Activated CD4-positive, alpha-beta T cell treated with anti-CD3 and anti-CD28 coated beads, Interleukin-2, amount 50 U/mL, for 4 hours (primary cell): ENCODE measurements at places on chromosomes 12 and 14.

DNA sequence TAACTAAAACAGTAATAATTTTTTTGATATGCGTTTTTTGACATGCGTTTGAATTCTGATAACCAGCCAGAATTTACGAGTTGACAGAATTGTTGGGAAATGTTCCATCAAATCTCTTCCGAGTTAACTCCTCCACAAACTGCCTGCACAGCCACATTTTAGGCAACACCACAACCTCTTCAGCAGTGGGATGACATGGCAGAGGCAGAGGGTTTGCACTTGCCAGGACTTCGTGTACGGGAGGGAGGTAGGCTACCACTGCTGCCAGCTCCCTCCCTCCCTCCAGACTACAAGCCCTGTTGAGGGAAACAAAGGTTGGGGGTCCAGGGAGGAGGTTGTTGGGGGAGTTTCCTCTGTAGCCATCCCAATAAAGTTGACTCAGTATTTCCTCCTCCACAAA, 14.5 kb upstream of the ACTR6 start:
- no peak for DNase-seq

DNA sequence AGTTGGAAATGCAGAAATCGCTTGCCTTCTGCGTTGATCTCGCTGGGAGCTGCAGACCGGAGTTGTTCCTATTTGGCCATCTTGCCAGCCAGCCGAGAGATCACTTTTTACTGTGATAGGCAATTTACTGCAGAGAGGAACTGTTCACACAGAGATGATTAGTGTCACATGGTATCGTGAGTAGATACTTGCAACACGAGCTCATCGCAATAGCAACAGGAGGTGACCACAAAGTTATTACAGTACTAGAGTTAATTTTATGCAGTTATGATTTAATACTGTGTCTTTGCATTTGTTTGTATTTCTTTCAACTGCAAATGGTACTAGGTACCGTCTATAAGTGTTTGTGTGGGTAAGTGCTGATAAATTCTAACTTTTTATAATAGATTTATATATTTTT, 27.8 kb downstream of the NOPCHAP1 start:
- no peak for DNase-seq

GRCh38 chr14:53999061-53999488, 42.5 kb upstream of the BMP4 start:
- no peak for DNase-seq

GRCh38 chr12:45674181-45674977, 55.1 kb upstream of the ARID2 start:
- DNase-seq = no peak

DNA sequence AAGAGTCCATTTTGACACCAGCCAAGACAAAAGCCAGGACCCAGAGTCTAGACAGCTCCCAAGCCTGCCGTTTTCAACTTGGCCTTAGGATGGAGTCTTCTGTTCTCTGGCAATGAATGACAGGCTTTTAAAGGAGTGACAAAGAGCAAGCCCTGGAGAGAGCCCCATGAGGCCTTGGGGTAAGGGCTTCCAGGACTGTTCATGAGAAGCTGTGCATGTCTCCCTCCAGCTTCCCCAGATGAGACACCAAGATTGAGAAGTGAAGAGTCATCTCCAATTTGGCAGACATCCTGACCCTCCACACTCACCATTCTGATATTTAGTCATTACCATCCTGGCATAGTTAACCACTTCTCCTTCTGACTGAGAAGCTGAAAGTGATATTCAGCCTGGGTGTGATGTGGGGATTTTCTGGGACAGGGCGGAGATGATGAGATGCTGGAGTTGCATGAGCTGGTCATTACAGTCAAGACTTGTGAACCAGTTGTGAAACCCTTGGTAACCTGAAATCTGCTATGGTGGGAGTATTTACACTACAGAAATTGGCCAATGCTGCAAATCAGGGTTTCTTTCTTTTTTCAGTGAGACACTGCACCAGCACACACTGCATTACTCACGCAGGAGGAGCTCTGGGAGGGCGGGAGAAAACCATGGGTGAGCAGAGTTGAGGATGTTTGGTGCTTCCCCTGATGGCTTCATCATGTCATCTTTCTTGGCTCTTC, 77.8 kb downstream of the VCPKMT start:
- DNase-seq = no peak

DNA sequence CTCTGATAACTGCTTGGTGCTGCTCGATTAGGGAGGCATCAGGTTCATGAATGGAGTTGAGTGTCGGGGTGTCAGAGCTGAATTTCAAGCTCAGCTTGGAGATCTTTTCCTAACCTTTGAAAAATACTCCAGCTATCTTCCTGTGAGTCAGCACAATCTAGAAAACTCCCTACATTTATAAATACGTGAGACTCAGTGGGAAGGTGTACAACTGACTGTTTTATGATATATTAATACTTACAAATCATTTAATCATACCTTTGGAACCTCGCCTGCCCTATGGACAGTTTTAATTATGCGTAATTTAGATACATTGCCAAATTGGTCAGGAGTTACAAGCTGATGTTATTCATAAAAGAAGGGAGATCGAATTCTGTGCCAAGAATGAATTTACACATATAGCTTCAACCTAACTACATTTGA, 961 bp downstream of the CMAS start:
- no peak for DNase-seq

DNA sequence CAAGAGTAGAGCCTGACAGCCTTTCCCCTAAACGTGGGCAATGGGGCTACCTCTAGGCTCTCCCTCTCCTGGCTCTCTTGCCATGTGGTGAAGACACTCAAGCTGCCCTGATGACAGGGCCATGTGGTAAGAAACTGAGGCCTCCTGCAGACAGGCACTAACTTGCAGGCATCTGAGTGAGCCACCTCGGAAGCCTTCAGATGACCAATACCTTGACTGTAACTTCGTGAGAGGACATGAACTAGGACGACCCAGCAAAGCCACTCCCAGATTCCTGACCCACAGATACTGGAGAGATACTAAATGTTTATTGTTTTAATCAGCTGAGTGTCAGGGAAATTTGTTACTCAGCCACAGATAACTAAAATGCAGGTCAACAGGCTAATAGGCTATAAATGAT, 96.4 kb downstream of the EFCAB11 start:
- no peak for DNase-seq

GRCh38 chr14:94617988-94618822, 6.0 kb downstream of the SERPINA3 start:
- DNase-seq = no peak

DNA sequence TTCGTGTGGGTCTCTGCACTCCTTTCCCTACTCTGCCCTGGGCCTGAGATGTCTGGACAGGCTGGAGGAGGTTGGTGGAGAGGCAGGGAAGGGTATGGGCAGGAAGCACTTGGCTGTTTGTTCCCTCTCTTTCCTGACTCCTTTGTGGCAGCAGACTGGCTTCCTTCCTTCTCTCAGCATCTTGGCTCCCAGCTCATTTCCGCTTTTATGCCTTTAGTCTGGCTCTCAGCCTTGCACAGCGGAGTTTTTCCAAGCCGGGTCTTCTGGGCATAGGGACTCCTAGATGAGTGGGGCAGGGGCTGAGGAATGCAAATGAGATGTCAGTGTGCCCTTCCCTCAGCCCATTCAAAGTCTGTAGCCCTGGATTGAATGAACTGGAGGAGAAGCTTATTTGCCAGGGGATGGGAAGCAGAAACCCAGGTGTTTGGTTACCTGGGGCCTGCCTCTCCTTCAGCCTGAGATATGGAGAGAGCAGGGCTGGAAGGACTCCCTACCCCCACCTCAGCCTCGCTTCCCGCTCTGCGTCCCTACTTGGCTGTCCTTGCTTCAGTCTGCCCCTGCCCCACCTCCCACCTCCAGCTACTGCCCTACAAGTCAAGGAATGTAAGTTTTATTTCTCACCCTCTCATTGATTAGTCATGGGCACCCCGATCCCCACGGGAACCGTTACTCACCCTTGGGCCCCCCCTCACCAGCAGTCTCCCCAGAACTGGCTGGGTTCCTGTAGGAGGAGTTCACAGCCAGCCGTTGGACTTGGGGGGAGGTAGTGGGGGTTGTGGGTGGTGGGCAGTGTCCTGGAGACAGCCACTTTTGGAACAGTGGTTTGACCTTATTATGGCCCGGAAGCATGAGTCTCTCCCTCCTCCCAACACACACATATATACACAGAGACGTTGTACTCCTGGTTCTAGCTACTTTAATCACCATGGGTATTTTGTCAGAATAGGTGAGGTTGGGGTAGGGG, 9.3 kb upstream of the ITGA5 start:
- DNase-seq = no peak

GRCh38 chr14:64807551-64807950, 72.2 kb downstream of the SPTB start:
- DNase-seq = no peak

DNA sequence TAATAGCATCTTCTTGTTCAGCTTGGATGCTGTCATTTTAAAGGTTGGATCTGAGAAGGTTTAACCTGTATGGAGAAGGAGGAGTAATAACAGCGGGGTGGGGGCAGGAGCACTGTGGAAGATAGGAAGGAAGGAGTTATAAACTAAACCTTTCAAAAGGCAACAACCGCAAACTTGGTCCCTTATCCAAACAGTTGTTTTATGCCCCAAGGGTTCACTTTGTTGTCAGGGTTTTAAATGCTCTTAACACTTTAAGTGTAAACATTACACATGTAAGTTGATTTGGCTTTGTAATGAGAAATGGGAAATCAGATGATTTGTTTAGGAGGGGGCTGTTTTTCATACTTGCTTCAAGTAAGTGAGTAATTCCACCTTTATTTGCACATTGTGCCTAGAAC, 3.0 kb downstream of the NPAS3 start:
- DNase-seq = no peak

DNA sequence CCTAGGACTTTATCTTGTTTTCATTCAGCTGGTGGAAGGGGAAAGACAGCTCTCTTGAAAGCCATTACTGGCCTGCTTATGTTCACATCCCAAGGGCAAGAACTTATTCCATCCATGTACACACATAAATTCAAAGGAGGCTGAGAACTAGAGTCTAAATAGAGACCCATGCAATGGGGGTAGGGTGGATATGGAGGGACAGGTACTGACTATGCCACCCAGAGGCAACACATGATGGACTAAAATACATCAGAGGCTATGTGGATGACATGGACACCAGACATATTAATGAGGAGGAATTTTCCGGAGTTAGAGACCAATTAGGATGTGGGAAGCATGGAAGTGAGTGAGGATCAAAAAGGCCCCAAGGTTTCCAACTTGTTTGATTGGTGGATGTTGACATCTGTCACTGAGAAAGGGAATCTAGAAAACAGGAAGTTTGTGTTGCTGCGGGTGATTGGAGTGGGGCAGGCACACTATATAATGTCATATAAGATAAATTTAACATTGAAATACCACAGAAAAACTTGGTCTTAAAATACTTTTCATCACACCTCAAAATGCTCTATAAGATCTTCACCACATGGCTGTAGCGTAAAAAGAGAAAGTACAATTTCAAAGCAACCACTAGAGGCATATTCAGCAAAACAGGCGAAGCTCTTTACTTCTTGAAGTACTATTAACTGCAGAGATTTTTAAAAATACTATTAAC, 130.4 kb downstream of the GRIP1 start:
- no peak for DNase-seq

- no peak for DNase-seq
These were observed 838 bp downstream of the LRIG3 start for GRCh38 chr12:58919231-58920101.

DNA sequence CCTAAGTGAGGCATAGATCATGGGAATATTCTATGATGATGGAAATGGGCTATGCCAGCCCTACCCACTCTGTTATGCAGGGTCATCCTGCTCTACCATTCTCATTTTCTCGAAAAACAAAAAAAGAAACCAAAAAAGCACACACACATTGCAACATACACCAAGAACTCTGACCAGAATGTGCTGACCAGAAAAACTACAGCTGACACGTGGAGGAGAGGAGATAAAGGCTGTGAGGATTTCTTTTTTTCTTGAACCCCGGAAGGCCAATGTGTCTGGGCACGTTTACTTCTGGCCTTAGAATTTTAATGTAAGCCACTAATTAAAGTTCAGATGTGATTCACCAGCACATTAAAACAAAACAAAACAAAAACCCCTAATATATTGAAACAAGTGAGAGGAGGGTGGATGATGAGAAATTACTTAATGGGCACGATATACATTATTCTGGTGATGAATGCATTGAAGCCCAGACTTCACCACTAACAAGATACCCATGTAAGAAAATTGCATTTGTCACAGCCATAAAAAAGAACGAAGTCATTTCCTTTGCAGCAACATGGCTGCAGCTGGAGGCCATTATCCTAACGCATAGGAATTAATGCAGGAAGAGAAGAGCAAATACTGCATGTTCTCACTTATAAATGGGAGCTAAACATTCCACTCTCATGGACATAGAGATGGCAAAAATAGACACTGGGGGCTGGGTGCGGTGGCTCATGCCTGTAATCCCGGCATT, 66.3 kb upstream of the PLEKHG3 start:
- no peak for DNase-seq

DNA sequence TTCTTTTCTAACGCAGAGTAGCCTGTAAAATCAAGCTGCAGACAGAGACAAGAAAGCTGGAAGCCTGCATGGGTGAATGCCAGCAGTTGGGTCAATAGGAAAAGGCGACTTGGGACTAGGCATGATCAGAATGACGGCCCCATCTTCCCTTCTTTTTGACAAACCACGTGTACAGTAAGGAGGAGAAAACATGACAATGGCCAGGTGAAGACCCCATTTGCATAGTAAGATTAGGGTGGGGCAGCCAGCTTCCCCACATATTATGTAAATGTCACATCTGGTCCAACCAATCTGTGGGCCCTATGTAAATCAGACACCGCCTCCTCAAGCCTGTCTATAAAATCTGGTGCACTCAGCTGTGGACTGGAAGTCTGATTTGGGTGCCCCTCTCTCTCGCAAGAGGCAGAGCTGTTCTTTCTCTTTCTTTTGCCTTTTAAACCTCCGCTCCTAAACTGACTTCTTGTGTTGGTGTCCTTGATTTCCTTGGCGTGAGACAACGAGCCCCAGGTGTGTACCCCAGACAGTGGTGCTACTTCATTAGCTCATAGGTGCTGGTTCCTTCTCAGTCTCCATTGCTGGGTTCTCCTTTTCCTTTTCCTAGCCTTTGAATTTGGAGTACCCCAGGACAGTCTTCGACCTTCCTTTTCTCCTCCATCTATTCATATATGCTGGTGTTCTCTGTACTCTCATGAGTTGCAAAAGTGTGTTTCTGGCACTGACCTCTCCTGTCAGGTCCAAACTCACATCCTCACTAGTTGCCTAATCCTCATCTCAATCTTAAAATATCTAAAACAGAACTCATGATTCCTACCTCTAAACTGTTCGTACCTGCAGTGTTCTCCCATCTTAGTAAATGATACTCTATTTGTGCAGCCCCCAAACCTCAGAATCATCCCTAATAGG, 9.4 kb upstream of the DHRS7 start:
- no peak for DNase-seq

DNA sequence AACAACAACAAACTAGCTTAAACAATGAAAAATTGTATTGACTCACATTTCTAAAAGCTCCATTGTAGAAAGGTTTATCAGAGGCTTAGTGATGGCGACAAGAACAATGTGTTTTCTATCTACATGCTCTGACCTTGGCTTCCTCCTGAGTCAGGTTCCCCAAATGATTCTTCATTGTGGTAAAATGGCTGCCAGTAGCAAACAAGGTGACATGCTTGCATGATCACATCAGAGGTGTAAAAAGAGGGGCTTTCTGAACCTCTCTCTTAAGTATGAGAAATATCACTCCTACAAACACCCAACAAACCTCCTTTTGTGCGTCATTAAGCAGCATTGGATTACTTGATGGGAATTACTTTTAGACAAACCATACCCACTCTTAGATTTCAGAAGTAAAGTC, 252.4 kb upstream of the SYT1 start:
- no peak for DNase-seq

- no peak for DNase-seq
These were observed 60.8 kb upstream of the MED13L start for GRCh38 chr12:116338064-116338846.

GRCh38 chr14:38790916-38791315, 312.1 kb downstream of the SEC23A start:
- DNase-seq = no peak
